ENCODE measurements at places on chromosomes 12 and 14.

DNA sequence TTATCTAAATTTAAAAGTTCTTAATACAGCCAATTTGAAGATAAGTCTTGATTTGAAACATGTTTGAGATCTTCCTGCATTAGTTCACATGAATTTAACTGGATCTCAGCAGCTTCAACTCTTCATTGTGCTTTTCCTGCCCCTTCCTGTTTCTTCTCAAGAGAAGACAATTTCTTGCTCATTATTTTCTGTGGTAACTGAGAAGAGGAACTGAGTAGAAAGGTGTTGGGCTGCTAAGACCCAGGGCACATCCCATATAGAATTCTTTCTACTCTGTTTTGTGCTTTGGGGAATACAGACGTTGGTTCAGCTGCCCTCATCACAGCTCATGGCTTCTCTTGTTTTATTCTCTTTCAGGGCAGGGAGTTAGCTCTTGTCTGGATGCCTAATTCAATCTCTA lies 110.2 kb downstream of the SNAPC1 start:
- DNase-seq: no peak

DNA sequence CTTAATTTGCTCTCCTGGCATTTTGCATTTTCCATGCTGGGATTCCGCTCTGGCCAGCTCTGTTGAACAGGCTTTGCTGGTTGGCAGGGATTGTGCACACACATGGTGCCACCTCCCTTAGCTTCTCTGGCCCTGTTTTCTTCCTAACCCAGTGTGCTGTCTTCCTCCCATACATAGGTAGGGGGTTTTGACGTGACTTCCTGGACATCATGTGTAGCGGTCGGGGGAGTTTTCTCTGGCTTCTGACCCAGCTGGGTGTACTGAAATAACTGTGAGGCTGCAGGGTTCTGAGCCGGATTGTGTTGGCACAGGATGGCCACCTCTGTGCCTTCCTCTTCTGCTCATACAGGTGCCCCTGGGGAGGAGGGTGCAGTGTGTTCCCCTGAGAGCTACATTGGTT lies 25.7 kb downstream of the C14orf132 start:
- DNase-seq: no peak

GRCh38 chr14:103444837-103445524 lies 59.8 kb downstream of the MARK3 start:
- no peak for DNase-seq

DNA sequence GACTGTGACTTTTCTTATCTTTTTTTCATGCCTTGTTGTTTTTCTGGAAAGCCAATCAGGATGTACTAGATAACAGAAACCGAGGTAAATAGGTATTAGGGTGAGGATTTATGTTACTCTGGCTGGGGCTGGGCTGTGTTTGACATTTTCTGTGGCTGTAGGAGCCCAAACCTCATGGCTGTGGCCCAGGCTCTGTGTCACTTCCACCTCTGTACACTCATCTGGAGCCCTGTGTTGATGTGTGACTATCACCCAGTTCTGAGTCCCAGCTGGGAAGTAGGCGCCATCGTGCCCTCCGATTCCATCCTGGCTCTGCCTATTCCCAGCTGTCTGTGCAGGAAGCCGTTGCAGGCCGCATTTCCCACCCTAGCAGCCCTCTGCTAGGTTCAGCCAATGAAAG lies 1.6 kb upstream of the HHIPL1 start:
- DNase-seq: no peak

GRCh38 chr12:22271023-22271422 lies 63.5 kb downstream of the ST8SIA1 start:
- DNase-seq: no peak

DNA sequence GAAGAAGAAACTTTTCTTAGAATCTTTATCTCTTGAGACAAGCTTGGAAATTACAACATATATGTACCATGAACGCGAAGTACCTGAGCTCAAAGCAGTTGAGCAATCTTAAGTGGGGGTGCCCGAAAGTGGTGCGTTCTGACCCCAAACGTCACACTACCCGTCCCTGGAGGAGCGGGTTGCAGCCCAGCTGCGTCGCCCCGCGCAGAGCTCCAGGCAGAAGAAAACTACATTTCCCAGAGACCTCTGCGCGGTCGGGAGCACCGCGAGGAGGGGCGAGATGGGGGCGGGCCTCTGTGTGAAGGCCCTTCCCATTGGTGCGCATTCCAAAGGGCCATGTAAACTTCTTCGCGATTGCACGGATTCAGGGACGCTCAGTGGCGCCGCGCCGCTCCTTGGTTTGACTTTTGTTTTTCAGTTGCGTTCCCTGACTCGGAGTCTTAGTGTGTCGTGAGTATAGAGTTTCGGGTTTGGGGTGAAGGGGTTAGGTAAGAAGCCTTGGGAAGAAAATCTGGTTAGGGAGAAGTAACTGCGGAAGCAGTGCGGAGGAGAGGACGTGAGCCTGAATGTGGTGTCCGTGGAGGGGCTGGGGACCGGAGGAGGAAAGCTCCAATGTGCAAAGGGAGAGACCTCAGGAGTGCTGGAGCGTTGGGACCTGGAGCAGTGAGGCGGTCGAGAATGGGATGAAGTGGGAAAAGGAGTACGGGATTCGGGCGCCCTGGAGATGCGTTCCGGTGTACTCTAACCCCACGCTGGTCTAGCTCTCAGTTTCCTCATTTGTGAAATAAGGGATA lies at the start of gene CCDC77:
Gene CCDC77, plus strand, starts transcription at position 410 of the 794 bp plus-strand sequence. CDS start 7,740 bp downstream, outside the sequence.
- peak; percentile 83 for DNase-seq

GRCh38 chr12:107108995-107109508 lies 15.7 kb upstream of the CRY1 start:
- DNase-seq: no peak

DNA sequence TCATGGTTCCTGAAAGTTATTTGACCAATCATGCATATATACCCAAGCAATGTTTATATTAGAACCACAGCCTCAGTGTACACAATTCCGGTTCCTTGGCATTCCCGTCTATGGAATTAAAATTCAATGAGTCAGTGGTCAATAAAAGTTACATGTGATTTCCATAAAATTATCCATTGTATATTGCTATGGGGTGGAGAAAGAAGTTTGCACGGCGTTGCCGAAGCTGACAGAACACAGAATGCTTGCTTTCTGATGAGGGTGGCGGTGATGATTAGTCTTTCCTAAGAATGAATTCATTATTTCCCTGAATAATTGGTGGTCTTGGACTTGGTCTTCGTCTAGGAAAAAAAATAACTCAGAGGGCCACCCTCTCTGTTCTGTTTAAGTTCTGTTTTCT lies 214.1 kb downstream of the ANO2 start:
- DNase-seq: no peak

DNA sequence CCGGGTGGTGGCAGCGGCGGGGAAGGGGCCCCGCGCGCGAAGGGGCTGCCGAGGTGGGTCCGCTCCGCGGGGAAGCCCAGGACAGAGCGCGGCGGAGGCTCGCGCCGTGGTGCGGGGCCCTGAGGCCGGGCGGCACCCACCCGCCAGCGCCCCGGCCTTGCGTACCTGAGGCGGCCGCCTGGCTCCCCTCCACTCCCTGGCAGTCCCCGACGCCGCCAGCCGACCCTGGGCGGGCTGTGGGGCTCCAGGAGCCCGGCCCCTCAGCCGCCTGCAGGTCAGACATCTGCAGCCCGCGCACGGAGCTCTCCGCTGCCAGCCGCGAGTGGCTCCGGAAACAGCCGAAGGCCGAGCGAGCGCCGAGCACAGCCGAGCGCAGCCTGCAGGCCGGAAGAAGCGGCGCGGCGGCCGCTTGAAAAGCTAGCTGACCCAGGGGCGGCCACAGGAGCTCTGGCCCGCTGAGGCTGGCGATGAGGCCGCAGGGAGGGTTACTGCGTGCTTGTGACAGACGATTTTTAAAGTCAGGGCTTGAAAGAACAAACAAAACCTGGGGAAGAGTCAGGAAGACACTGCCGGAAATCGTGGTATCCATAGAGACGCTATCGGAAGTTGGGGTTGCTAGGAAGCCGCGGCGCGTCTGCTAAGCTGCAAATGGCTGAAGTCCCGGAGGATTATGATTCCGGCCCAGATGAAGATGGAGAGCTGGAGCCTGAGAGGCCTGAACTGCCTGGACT lies at the start of the genes SAMD15 and TMED8:
Gene SAMD15, plus strand, starts transcription at position 609 of the 731 bp plus-strand sequence. Its CDS starts 40 bp downstream, at position 649.
Gene TMED8, minus strand, starts transcription at position 324 of the 731 bp plus-strand sequence. Its CDS starts 41 bp downstream, at position 283.
- peak; percentile 78 for DNase-seq

- DNase-seq: peak; percentile 40
These were observed 608 bp downstream of the PTGES3 start for GRCh38 chr12:56687223-56688128.

DNA sequence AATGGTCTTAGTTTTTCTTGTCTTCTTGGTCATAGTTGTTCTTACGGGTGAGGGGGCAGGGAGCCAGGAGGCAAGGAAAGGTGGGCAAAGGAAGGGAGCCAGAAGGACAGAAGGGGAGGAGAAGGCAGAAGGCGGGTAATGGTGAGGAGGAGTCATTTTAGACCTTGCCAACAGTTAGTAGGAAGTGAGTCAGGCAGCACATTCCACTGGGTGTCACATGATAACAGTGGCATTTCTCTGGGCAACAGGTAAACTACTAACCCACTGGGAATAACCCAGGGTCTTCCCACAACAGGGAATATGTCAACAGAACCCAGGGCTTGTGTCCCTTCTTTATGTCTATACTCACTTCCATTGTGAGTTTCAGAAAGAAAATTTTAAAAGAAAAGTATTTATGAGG lies 127.6 kb downstream of the SLC8A3 start:
- no peak for DNase-seq

- DNase-seq: peak; percentile 70
These were observed 3.5 kb upstream of the TSPAN9 start for GRCh38 chr12:3073438-3074250.

- DNase-seq: no peak
These were observed 425.8 kb upstream of the FOXG1 start for GRCh38 chr14:28340816-28341215.

DNA sequence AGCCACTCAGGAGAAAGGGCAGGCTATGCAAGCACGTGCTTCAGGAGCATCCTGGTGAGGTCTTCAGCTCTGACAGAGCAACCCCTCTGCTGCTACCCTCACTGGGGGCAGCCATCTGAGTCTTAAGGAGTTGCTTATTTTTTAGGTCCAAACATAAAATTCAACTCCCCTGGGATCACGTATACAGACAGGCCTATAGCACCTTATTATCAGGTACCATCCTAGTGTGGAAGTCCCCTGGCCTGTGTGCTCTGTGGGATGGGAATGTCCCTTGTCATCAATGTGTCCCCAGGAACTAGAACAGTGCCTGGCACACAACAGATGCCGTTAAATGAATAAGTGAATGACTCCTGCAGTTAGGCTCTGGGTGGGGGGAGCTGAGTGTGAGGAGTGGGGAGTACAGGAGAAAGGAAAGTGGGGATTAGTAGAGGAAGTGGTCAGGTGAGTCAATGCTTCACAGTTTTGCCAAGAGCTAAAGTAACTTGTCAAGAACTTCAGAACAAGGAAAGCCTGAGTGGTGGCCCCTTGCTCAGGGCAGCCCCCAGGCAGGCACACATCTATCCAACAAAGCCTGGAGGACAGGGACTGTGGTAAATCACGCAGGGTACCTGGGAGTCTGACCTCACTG lies 33.5 kb downstream of the DAD1 start:
- peak; percentile 68 for DNase-seq

- no peak for DNase-seq
These were observed 499 bp downstream of the TOGARAM1 start for GRCh38 chr14:44962334-44963043.

DNA sequence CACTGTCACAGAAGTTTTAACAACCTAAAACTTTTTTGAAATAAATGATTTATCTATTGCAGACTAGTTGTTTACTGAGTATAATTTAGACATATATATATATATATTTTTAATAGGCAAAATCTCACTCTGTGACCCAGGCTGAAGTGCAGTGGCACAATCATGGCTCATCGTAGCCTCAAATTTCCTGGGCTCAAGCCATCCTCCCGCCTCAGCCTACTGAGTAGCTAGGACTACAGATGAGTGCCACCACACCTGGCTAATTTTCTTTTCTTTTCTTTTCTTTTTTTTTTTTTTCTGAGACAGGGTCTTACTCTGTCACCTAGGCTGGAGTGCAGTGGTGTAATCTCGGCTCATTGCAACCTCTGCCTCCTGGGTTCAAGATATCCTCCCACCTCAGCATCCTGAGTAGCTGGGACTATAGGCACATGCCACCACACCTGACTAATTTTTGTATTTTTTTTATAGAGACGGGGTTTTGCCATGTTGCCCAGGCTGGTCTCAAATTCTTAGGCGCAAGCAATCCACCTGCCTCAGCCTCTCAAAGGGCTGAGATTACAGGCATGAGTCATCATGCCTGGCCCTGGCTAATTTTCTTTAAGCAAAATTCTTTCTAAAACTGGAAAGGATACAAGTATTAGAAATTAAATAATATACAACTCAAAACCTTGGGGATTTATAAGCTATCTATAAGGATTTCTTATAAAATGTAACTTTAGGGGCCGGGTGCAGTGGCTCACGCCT lies 23.1 kb downstream of the EEA1 start:
- no peak for DNase-seq

DNA sequence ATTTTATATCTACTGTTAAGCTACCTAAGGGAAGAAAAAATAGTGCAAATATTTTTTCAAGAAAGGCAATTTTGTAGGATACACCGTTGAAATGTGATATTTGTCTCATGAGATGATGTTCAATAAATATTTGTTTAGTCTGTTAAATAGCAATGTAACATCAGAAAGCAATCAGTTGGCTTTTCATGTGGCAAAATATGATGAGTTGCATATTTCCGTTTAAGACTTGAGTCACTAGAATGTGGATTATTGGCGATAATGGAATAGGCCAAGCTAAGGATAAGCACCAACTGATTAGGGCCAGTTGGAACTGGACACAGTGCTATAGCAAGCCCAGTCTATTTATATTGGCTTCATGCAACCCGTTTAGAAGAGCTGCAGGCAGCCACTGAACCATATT lies 250.4 kb upstream of the SLC16A7 start:
- DNase-seq: no peak

GRCh38 chr12:132191715-132192553 lies 47.7 kb downstream of the NOC4L start:
- no peak for DNase-seq

GRCh38 chr12:17992002-17992656 lies 97.9 kb downstream of the RERGL start:
- no peak for DNase-seq

DNA sequence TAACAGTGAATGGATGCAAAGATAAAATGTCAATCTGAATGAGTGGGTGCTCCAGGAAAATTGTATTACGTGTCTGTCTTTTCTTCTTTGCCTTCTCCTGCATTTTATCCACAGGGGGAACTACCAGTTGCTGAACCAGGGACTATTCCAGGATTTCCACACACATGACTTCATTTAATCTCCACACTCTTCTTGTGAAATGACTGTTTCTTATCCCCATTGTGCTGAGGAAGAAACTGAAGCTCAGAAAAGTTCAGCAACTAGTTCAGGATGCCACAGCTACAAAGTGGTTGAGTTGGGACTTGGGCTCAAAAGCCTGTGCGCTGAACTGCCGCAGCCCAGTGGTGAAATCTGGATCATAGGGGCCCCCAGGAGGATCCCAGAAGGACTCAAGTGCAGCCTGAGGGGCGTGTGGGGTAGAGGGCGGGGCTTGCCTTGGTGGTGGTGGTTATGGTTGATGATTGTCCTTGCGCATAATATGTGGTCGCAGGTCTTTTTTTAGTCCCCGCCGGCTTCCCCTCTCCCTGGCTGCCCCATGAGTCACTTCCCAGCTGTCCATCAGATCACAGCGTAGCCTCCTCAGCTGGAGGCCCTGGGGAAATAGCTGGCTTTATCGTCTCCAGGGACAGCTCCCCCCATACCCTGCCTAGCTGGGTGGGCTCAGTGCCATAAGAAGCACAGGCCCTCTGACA lies 235.2 kb upstream of the CRY1 start:
- DNase-seq: no peak

GRCh38 chr12:7093486-7093885 lies 1.2 kb upstream of the C1R start:
- DNase-seq: no peak

GRCh38 chr12:24743941-24744793 lies 204.7 kb downstream of the BCAT1 start:
- DNase-seq: no peak

GRCh38 chr12:122886851-122887818 lies 8.8 kb downstream of the VPS37B start:
- peak; percentile 36 for DNase-seq
